ENCODE measurements at places on chromosomes 1 and 21.

GRCh38 chr1:54610048-54610447 lies 13.3 kb downstream of the FAM151A start:
- no peak for DNase-seq

DNA sequence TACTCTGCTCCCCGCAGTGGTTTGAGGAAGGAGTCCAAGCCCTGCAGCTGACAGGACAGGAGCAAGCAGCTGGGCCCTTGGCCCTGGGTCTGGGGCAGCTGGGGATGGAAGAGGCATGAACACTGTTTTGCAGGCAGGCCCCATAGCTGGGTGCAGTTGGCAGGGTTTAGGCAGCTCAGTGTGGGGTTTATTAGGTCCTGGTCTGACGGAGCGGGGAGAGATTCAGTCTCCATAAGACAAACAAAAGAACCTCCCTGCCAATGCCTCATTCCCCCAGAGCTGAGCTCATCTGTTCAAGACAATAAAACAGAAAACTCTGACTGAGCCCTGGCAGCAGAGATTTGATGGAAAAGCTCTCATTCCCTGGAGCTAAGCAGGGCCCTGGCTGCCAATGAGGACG lies 37.3 kb downstream of the OLFML2B start:
- no peak for DNase-seq

GRCh38 chr1:8871965-8872399 lies 6.5 kb downstream of the ENO1 start:
- DNase-seq, result no peak

DNA sequence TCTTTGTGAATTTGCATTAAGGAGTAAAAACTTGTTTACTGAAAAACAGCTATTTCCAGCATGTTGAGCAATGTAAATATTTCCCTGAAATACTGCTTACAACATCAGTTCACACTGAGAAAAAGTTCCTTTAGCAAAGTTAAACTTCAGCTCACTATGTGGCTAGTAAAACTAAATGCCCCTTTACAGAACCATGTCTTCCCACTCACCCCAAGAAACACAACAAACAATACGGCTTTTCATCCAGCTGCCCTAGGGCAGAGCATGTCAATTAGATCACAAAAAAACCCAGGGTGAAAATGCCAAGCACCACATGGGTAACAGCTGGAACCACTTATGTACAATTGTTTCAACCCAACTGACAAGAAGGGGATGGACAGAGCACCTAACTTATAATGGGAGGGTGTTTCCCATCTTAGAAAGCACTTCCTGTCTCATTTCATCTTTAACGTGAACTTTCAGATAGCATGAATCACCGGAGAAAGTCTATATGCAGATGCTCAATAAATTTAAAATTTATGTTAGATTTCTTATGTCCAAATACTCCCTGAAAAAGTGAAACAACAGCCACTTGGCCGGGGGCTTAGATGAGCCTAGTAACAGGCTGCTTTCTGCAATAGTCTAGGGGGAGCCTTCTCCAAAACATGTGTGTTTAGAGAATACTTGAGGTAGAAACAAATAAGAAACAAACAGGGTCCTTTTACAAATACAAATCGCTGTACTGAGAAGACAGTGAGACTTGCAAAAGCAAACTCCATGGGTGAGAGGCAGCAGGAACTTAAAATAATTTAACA lies 6.6 kb downstream of the NID1 start:
- DNase-seq, result peak; percentile 68

DNA sequence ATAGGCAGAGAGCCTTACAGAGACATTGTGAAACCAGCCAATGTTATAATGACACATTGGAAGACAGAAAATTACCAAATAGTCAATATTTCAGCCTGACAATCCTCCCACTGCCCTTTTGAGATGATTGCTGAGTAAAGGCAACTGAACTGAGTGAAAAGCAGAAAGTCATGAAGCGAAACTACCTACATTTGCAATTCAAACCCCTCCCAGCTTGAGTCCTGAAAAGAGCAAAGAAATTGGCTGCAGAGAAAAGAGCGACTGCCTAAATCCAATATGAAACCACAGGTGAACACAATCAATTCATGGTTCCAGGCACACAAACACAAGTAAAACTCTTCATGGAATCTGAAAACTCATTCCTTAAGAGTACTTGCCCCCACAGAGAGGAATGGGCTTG lies 143.4 kb upstream of the CHRM3 start:
- no peak for DNase-seq

- DNase-seq, result no peak
Observed at GRCh38 chr1:155181371-155182051, 7.9 kb downstream of the TRIM46 start.

DNA sequence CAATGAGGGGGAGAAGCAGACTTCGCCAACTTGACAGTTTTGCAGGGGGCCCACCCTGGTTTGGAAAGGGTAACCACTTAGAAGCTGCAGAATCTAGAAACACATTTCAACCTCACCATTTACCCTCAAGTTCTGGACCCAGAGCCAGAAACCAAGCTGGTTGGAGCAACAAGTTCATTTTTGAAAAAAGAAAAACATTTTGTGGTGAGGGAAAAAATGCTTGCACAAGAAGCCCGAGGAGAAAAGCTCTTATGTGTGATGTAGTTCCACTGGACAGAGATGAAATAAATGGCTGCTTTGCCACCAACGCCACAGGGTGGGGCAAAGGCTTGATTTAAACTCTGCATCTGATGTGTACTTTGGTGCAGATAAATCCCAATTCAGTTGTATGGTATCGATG lies 10.6 kb upstream of the NGF start:
- no peak for DNase-seq

DNA sequence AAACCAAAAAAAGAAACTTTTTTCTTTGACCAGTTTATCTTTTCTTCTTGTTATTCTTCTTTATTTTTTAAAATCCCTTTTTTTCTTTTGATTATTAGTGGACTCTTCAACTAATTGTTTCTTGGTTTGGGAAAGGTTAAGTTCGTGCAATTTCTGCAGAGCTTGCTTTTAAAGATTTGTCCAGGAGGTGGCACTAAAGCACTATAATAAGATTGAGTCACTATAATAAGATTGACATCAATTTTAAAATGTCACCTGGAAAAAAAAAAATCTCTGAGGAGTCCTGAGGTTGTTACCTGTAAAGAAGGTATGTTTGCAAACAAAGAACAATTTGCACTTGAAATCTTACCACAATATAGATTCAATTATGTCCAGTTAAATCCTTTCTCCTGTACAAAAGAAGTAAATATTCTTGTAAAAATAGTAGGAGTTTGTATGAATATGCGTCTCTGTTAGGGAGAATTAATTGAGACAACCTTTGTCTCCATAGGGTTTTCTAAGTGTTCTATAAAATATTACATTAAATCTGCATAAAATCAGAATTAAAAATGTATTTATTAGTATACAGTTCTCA lies 166.7 kb downstream of the ADGRL4 start:
- DNase-seq, result no peak

DNA sequence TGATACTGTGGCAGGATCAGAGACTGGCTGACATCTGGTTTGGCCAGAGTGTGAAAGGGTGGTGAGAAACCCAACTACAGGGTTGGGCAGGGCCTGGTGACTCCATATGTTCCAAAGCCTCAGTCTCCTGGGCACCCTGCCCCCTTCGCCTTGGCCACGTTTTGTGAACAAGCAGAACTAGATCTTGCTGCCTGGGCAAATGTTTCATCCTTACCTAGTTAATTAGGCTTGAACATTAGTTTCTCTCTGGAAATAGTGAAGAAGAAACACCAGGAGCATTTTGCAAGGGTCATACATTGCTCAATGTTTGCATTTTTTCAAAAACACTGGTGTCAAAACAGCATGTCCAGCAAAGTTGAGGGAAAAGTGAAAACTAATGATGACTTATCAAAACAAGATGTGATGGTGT lies 60.5 kb downstream of the MAP3K7CL start:
- DNase-seq, result no peak

- DNase-seq, result no peak
Observed at GRCh38 chr1:208437401-208437800, 193.2 kb upstream of the PLXNA2 start.

- no peak for DNase-seq
Observed at GRCh38 chr1:51973587-51974474, 16.7 kb downstream of the RAB3B start.

GRCh38 chr1:1197188-1197500 lies 9.2 kb downstream of the TNFRSF18 start:
- DNase-seq, result no peak

GRCh38 chr1:29732453-29732852 lies 496.1 kb downstream of the PTPRU start:
- DNase-seq, result no peak

- no peak for DNase-seq
Observed at GRCh38 chr1:198641501-198641900, 2.7 kb downstream of the PTPRC start.

DNA sequence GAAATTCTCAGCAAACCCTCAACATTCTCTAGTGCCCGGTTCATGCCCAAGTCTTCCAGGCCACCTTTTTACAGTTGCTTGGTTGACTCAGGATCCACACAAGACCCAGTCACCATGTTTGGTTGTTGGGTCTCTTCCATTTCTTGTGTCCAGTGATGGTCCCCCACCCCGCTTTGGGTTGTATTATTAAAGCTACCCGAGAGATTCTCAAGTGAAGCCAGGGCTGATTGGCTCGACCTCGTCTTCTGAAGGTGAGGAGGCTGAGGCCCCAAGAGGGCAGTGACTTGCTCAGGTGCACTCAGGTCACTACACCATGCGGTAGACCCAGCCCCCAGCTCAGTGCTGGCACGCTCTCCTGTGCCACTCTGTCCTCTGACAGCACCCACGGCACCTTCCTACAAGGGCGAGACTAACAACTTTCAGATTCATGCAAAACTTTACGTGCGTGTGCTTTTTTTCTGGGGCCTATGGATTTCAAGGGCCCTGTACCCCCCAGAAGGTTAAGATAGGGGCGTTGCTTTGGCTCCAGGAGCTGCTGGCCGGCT lies 50.3 kb downstream of the CAPN9 start:
- DNase-seq, result no peak

DNA sequence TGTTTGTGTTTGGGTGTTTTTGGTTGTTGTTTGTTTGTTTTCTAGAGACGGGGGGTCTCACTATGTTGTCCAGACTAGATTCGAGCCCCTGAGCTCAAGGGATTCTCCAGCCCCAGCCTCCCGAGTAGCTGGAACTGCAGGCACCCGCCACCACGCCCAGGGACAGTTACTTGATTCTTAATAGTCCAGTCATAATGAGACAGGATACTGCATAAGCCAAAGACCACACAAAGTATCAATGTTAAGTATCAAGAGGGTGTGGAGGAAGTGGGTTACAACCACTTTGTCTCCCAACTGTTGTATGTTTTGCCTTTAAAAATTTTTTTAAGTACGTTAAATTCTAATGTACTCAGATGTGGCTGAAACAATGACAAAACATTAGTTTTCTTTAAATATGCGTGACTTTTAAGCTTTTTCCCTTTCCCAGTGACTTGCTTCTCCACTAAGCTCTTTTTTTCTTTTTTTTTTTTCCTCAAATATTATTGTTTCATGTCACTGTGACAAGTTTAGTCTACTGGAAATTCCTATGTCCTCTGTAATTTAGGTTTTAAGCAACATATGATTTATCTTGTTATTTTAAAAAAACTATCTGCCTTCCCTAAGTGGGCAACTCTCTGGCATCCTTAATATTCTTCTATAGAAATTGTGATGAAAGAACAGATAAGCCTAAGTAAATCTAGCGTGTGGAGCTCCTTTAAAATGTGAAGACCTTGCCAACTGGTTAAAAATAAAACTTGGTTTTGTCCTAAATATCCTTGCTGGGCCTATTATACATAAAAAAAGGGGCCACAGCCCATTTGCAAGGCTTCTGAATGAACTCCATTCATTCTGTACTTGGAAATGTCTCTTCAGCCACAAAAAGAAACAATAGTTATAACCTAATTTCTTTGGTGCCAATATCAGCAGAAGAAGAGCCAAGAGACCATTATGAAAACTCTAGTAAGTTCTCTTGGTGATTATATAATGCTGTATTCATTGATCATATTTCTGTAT lies 56.2 kb upstream of the DPH5 start:
- no peak for DNase-seq

DNA sequence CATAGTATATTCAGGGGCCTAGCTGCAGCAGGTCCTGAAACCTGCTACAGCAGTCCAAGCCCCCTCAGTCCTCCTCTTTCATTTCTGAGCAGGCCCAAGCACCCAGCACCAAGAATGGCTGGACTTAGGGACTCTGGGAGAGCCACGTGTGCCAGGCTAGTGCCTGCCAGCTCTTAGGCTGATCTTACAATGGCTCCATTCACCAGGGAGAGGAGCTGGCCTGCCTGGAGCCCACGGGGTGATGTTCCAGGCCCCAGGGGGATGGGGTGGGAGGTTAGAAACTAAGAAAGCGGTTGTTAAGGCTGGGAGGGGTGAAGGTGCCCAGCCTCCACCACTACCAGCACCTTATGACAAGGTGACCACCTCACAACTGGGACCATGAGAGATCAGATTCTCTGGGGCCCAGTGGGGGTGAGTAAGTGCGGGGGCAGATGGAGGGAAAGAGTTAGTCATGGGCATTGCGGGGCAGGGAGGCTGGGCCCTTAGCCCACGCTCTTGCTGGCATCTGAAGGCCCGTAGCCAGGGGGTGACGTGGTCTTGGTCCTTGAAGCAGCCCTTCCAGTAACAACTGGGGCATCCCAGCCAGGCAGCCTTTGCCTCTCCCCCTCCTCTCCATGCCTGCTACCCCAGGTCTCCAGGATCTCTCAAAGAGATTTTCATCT lies 30.3 kb upstream of the CLIC4 start:
- DNase-seq, result no peak

GRCh38 chr1:111199881-111200801 lies at the start of gene DENND2D:
DENND2D (minus strand) TSS chr1:111200646; CDS start chr1:111200459, 187 bp downstream.
- no peak for DNase-seq

- no peak for DNase-seq
Observed at GRCh38 chr21:33406493-33406892, 3.3 kb downstream of the IFNGR2 start.

- DNase-seq, result no peak
Observed at GRCh38 chr21:46368533-46369285, 44.8 kb downstream of the PCNT start.

DNA sequence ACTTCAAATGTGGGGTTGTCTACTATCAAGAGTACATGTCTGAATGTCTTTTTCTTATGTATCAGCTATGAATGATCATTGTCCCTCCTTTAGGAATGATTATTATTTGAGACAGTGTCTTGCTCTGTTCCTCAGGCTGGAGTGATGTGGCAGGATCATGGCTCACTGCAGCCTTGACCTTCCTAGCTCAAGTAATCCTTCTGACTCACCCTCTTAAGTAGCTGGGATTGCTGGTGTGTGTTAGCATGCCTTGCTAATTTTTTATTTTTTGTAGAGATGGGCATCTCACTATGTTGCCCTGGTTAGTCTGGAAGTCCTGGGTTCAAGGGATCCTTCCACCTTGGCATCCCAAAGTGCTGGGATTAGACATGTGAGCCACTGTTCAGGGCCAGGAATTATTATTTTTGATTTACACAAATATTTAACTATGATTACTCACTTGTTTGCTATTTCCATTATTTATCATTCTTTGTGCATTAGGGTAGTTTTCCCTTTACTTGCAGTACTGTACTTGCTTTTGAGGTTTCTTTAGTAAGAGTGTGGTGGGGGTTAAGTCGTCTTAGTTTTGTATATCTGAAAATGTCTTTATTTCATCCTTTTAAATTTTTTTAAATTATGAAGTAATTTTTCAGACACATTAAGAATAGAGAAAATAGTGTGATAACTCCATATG lies 12.8 kb downstream of the S100A7 start:
- no peak for DNase-seq

- no peak for DNase-seq
Observed at GRCh38 chr1:228770779-228771223, 35.5 kb downstream of the RHOU start.
